ENCODE measurements at places on chromosomes 1 and 21.

DNA sequence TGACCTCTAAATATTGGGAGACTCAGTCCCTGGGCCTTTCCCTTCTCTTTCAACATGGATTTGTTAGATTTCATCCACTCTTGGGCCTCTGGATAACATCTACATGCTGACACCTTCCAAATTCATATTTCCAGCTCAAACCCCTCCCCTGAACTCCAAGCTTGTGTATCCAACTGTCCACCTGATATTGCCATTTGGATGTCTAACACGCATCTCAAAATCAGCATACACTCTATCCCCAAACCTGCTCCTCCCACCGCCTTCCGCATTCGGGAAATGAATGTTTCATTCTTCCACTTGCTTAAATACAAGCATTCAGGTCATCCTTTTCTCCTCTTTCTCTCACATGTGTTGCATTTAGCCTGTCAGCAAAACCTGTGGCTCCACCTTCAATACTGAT is 17.5 kb upstream of the KAZN start:
- no peak for DNase-seq

- no peak for DNase-seq
Measured at GRCh38 chr1:201266774-201267173, 16.5 kb upstream of the PKP1 start.

GRCh38 chr1:30275926-30276764 is 447.2 kb downstream of the MATN1 start:
- no peak for DNase-seq

DNA sequence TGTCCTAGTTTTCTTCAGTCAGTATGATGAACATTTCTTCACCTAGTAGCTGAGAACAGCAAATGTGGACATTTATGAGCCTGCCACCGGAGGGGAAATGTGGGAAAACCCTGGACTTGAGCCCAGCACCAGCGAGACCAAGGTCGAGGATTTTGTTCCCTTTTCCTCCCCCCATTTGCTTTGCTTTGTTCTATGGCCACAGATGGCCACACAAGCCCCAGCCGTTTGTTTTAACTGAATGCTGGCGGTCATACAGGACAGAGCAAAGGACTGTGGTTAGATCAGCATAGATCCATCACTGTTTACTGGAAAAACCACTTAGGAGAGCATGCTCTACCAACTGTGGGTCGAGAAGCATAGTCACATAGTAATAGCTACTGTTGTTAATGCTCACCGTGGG is 20.9 kb downstream of the SH2D2A start:
- no peak for DNase-seq

GRCh38 chr1:209653915-209654351 is 1.7 kb upstream of the LAMB3 start:
- DNase-seq, result no peak

DNA sequence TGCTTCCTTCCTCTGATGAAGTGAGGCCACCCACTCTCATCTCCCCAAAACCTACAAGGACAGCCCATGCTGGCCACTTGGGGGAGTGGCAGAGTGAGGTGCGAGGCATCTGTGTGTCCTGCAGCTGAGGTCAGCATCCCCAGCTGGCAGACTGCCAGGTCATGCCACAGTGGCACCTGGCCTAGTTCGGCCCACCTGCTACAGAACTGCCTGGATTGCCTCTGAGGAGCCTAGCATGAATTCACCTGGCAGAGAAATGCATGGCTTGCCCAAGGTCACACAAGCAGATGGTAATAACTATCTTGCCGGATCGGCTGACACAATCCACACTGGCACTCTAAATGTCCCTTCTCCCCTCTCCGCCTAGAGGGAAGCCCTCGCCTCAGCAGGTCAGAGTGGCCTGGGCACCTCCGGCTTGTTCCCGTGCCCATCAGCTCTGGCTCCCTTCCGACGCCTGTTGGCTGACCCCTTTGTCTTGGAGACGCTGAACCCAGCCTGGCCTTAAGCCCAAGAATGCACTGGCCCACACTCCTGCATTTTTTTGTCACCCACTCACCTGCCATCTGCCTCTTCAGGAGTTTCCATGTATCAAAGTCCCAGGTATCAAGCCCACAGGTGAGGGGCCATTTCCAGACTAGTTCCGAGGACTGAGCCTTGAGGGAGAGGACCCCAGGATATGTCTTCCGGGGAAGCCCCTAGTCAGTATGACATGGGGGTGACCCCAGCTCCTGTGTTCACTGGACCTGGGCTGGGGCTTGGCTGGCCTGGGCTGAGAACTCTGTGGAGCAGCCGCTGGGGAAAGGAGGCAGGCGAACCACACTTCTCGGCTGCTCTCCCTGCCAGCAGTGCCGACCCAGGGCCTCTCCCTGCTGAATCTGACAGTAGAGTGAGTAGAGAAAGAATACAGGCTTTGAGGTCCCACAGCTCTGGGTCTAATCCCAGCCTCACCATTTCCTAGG is 21.7 kb downstream of the ECE1 start:
- DNase-seq, result no peak

DNA sequence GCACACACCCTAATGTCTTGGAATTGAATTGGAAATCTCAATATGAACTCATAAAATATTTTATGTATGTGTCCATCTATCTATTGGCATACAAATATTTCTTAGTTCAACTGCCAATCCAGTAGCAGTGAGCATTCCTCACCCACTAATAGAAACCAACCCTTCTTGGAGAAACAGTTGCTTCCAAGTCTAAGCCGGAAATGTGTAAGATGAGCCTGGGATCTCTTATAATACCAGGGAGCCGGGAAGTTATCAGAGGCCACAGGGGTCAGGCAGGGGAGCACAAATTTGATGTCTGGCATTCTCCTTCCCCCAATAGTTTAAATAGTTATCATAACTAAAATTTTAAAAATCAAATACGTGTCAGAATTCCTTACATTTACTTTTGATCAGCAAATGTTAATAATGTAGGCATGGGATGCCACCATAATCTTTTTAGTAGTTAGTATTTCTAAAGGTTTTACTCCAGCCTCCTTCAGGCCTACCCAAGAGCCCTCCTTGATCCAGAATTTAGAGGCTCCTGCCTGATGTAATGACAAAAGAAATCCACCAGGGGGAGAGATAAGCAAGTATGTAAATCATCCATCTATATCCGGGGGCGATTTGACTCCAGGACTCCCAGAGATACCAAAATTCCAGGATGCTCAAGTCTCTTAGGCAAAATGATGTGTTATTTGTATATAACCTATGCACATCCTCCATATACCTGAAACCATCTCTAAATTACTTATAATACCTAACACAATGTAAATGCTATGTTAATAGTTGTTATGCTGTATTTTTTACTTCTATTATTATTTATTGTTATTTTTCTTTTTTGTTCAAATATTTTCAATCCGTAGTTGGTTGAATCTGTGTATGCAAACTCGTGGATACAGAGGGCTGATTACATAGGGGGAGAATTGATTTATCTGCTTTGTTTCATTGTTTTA is 218.7 kb upstream of the COA6 start:
- peak; percentile 6 for DNase-seq

DNA sequence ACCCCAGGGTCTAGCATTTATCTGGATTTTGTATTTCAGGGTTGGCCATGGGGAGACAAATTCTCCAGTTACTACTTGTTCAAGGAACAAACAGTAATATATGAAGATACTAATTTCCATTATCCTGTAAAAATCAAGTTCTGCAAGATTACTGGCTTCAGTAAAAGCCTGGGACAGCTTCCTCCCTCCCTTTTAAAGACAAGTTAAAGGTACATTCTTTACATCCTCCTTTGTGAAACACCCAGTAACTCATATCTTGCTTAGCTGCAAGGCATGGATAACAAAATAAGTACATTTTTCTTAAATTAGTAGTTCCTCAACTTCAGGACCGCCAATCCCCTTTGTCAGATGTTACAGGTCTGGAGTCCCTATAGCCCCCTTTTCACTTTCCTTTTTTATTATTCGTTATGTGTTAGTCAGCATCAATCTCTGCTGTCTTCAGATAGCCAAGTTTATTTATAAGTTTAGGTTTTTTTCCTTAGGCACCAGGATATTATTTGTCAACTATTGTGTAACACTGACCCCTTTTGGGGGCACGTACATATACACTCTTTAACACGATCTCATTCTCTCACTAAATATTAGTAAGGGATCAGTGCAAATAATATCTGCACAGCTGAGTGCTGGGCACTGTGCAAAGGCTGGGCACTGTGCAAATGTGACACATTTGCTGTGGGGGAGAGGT is 9.8 kb downstream of the ERRFI1 start:
- DNase-seq, result no peak

- no peak for DNase-seq
Measured at GRCh38 chr1:248821101-248821500, 4.6 kb downstream of the SH3BP5L start.

GRCh38 chr21:15928686-15929425 is 199.1 kb downstream of the USP25 start:
- DNase-seq, result no peak

GRCh38 chr1:19877181-19877750 is 4.9 kb upstream of the OTUD3 start:
- DNase-seq, result no peak

DNA sequence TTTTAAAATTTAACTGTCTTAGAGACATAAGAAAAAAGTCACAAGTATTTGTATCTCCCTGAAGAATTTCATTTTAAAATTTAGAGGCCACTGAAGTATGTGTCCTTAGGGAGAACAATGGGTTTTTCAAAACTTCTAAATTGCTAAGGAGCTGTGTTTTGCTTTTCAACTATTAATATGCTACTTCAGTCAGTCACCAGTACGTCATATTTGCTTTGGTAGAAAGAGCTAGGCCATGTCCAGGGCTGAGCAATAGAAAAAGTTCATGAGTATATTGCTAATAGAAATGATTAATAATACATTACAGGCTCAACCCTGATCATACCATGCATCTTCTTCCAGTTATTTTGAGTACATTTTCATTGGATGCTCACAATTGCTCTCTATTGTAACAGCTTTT is 1.7 kb upstream of the SGIP1 start:
- no peak for DNase-seq

DNA sequence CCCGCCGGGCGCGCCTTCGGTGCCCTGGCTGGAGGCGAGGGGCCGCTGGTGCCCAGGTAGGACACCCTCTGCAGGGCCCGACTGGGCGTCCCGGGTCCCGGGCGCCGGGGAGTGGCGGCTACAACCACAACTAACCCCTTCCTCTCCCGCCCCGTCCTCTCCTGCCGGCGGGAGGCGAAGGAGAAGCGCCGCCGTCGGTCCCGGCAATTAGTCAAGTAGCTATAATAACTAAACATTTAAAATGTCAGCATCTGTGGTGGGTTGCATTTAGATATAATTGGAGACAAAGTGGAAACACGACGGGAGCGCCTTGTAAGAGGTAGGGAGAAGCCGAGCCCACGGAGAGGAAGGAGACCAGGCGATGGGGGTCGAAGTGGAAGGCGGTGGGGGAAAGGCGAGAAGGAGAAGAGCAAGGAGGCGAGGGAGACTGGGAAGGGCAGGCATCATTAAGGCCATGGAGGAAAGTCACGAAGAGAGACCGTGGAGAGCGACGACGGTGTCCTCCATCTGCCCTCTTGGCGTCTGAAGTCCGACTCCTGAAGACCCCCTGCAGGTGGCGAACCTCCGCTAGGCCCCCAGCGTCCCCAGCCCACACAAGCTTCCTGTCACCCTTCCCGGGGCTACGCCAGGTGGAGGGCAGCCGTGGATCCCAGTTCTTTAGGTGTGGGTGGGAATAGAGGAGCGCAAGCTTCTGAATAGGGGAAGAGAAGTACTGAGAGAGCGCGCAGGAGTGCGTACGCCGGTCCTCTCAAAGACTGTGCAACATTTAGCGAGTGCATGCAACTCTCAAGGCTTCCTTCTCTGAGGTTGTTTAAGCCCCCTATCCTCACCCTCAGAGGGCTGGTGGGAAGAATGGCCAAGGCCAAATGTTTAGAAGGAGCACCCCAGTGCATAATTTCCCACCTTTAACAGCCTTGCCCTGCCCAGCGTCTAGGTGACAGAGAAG is 1.6 kb downstream of the CNIH3 start:
- DNase-seq, result no peak

DNA sequence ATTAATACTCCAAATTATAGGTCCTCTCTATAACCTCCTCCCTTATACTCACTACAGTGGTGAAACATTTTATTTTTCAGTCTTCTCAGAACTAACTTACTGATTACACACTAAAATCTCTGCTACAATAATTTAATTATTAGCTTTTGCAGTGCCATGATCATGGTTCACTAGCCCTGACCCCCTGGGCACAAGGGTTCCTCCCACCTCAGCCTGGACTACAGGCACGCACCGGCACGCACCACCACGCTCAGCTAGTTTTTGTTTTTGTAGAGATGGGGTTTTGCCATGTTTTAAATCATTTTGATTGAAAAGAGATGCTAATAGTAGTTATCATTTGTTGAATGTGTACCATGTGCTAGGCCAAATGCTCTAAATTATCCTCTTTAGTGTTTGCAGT is 6.3 kb downstream of the PATJ start:
- DNase-seq, result no peak

GRCh38 chr1:119554183-119554582 is 47.2 kb downstream of the HSD3B1 start:
- DNase-seq, result no peak

GRCh38 chr1:117838911-117839310 is 90.5 kb downstream of the GDAP2 start:
- no peak for DNase-seq

GRCh38 chr21:26447932-26448475 is 125.1 kb downstream of the CYYR1 start:
- DNase-seq, result no peak

DNA sequence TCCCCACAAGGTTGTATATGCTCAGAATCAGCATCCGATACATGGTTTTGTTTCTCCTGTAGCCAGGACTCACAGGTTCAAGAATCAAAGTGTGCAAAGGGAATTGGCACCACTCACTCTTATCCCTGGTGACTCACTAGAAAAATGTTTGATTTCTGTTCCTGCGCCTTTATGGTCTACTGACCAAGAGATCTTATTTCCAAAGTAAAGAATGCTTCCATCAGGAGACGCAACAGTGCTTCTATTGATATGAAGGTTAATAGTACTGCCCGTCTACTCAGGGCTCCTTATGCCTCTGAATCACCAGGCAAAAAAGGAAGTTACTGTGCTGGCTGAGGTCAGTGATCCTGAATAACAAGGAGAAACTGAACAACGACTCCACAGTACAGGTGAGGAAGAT is 1392.0 kb upstream of the PRMT6 start:
- no peak for DNase-seq

DNA sequence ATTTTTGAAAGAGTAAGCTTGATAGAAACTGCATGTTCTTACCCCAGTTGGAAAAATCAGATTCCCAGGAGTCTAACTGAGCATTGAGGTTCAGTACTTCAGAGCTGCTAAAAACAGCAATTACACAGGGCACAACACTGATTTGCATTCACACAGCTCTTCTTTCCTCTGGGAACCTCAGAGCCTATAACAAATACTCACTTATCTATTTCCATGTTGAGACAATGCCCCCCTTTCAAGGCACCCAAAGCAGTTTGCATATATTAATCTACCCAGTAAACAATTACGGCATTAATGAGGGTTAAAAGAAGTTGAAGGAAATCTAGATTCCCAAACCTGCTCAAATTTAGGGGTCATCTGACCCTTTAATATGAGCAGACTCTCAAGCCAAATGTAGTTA is 126.9 kb upstream of the SLC35F3 start:
- DNase-seq, result no peak

DNA sequence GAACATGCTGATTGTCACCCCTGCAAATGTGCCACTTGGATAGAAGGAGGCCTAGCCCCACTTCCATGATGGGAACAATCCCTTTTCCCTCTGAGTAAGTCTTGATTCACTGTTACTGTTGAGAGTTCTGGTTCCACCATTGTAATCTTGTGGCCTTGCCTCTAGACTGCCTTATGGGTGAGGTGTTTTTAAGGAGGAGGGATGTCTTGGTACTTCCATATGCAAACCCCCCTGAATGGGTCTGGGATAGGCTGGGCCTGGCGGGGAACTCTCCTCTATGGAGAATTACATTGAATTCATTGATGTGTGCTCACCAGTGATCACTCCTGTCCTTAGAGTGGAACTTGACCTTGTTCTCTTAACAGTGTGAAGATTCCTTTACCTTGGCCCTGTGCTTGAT is 5.8 kb downstream of the GALNT2 start:
- DNase-seq, result no peak
